Naive thymus-derived CD8-positive, alpha-beta T cell (primary cell): ENCODE measurements at places on chromosomes 2 and 18. TPM values are rescaled to one million over a fixed set of nuclear protein-coding genes. Genes with fewer than 3 reads are reported as not detected.

COBLL1 gene
- 0.16 TPM for polyA plus RNA-seq

- no peak for DNase-seq
These were observed 21.3 kb downstream of the MALT1 start for GRCh38 chr18:58692422-58693185.

GRCh38 chr18:48975817-48976649, 25.3 kb upstream of the SMAD7 start:
- DNase-seq = peak; percentile 28

DNA sequence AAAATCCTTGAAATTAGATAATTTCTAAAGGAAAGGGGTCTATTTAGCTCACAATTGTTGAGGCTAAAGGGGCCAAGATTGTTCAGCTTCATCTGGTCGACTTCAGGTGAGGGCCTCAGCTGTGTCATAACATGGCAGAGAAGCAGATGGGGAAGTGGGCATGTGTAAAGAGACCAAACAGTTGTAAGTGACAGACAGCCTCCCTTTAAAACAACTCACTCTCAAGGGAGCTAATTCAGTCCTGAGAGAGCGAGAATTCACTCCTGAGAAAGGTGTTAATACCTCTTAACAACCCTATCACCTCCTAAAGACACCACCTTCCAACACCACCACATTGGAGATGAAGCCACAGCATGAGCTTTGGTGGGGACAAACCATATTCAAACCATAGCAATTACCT, 62.4 kb downstream of the KCMF1 start:
- DNase-seq = no peak
